ENCODE measurements at places on chromosomes 7 and 10. TPM values are rescaled to one million over a fixed set of nuclear protein-coding genes. Genes with fewer than 3 reads are reported as not detected.

DNA sequence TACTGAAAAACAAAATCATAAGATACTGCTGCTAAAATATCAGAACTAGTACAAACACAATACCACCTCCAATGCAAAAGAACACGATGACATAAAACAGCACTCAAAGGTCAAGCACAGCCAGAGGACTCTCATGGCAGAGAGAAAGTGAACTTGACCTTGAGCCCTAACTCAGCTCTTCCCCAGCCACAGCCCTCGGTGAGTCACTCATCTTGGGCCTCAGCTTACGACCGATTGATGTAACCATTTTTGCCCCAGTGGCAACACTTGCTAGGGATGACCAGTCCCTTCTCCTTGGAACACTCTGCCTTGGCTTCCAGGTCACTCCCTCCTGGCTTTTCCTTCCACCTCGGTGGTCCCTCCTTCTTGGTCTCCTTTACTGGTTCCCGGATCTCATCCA is 77.8 kb downstream of the JAZF1 start:
- H3K4me1 ChIP-seq: no peaks in the 10 kb centered on the region
- no peak overlapping the region for H3K4me3 ChIP-seq
- no peak overlapping the region for H3K27ac ChIP-seq
- no peaks in the 10 kb centered on the region for H3K27me3 ChIP-seq

- H3K4me3 ChIP-seq: peak overlapping the region; percentile 25
- H3K27me3 ChIP-seq: no peaks in the 10 kb centered on the region
- H3K36me3 ChIP-seq: no peaks in the 10 kb centered on the region
These were observed 33.4 kb upstream of the PLPP4 start for GRCh38 chr10:120423431-120424197.

CRPPA gene
- 0.15 TPM for polyA plus RNA-seq

- no peaks in the 10 kb centered on the region for H3K27me3 ChIP-seq
- peak overlapping the region; percentile 5 for H3K4me3 ChIP-seq
These were observed 135.9 kb upstream of the PODXL start for GRCh38 chr7:131692131-131692960.

RGS10 gene
- polyA plus RNA-seq: 44.6 TPM

DNA sequence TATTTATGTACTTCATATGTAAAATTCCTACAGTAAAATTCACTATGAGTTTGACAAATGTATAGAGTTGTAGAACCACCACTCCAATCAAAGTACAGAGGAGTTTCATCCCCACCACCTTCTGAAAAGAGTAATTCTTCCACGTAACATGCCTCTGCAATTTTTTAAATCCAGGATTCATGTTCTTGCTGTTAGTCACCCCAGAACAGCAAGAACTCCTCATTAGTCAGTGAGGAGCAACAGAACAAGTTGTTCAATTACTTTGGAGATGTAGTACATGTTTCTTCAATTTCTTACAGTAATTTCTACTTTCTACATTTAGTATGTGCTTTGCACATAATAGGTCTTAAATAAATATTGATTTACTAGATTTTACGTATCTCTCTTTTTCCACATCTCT is 248.1 kb downstream of the ABCA13 start:
- H3K4me3 ChIP-seq: no peak overlapping the region
- DNase-seq: no peak
- peaks cover 8% of the 10 kb centered on the region for H3K27me3 ChIP-seq
- no peaks in the 10 kb centered on the region for H3K36me3 ChIP-seq
- no peaks in the 10 kb centered on the region for H3K4me1 ChIP-seq

DNA sequence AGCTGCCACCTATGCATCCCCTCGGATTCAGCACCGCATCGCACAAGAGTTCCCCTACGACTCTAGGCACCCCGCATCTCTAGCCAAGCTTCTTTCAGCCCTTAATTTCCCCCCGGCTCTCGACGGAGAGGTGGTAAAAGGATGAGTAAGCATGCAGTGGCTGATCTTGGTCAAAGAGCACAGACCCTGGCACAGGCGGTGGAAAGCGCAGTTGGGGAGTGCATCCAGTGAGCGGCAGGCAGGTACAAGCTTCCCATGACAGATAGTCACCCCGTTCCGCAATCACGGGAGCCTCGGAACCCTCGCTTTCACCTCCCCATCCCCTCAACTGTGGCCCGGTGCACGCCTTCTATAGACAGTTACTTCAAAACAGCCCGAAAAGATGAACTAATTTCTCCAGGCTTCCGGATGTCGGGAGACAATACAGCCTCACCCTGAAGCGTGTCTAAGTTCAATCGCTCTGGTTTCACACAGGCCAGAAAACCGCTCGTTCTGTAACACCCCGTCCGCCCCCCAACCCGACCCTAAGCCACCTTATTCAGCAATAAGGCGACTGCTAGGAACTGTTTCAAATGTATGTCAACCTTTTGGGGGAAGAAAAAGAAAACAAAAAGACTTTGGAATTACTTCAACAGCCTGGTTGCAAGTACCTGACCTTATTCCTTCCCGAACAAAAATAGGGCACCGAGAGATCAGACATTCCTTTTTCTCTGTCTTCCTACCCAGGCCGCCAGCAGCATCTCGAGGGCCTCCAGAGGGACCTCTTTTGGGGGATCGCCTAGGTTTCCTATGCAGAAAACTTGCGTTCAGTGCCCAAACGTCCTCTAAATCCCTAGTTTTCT is 1.4 kb downstream of the RHEB start:
- no peaks in the 10 kb centered on the region for H3K27me3 ChIP-seq
- H3K4me1 ChIP-seq: peaks cover 19% of the 10 kb centered on the region
- H3K36me3 ChIP-seq: no peaks in the 10 kb centered on the region
- DNase-seq: peak; percentile 50
- peak overlapping the region; percentile 77 for H3K4me3 ChIP-seq

SPDYE5 gene
- not detected for polyA plus RNA-seq

TSPAN33 gene
- polyA plus RNA-seq: 7.2 TPM

BUD31 gene
- polyA plus RNA-seq: 124 TPM

- no peak overlapping the region for H3K27ac ChIP-seq
- H3K36me3 ChIP-seq: no peaks in the 10 kb centered on the region
- DNase-seq: no peak
These were observed 97.6 kb upstream of the NFE2L3 start for GRCh38 chr7:26054386-26054785.

NKX1-2 gene
- polyA plus RNA-seq: not detected

CDH23 gene
- polyA plus RNA-seq: 0.18 TPM

AGR2 gene
- not detected for polyA plus RNA-seq

DNA sequence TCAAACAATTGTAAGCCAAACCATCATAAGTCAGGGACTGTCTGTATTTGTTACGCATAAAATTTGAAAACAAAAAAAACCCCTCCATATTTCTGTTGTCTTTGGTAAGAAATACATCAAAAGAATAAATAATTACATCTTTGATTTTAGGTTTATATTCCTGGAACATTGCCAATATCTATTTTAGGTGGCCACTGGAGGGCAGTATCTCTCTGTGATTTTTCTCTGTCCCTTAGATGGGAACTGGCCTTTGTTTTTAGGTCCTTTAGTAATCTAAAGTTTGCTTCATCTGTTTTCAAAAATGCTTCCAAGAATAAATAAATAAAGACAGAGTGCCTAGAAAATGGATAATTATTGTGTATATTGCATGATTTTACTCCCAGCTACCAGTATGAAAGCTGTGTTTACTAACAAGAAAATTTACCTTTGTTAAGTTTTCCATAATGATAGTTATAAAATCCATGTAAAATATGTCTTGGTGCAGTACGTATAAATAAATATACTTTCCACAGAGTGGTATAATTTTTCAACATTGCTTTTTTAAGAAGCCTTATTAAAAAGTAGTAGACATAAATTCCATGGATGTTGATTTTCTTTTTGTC is 64.2 kb downstream of the PHYHIPL start:
- DNase-seq: peak; percentile 23
- H3K4me3 ChIP-seq: no peak overlapping the region
- H3K4me1 ChIP-seq: no peaks in the 10 kb centered on the region
- no peaks in the 10 kb centered on the region for H3K27me3 ChIP-seq
- H3K36me3 ChIP-seq: peaks cover 12% of the 10 kb centered on the region
- no peak overlapping the region for H3K27ac ChIP-seq

DNA sequence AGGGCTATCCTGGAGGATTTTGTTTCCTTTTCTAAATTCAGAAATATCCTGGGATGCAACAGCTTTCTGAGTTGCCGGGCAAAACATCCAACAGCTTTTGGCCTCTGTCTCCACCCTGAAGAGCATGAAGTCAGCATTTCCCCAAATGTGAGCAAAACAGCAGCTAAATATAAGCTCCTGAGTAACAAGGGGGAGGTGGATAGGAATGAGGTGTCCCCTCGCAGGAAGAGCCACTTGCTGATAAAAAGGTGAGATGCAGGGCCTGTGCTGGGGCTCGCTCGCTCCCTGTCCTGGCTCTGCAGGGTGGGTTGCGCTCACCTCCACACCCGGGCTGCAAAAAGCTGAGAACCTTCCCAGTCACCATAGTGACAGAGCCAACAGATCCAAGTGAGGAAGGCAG is 264.3 kb downstream of the ZEB1 start:
- H3K4me1 ChIP-seq: peaks cover 40% of the 10 kb centered on the region
- no peak overlapping the region for H3K4me3 ChIP-seq
- no peaks in the 10 kb centered on the region for H3K27me3 ChIP-seq
- no peaks in the 10 kb centered on the region for H3K36me3 ChIP-seq
- no peak overlapping the region for H3K27ac ChIP-seq

DNA sequence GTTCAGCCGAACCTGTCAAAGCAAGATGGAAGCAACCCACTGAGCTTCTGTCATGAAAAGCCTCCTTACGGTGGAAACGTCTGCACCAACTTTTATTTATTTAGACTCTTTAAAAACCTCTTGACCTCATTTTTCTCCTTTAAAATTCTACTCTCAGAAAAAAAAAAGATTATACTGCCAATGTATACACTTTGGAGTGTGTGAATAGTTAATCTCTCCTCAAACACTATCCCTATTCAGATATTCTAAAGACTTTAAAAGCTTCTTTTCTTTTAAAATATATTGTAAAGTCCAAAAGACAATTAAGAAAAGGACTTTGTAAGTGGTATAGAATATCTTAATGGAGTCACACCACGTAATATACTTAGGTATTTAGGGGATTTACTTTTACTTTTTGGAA is 335.2 kb upstream of the SEMA3D start:
- H3K4me1 ChIP-seq: no peaks in the 10 kb centered on the region
- no peaks in the 10 kb centered on the region for H3K36me3 ChIP-seq
- no peaks in the 10 kb centered on the region for H3K27me3 ChIP-seq
- no peak for DNase-seq
- H3K4me3 ChIP-seq: no peak overlapping the region
- no peak overlapping the region for H3K27ac ChIP-seq

- DNase-seq: no peak
- no peak overlapping the region for H3K27ac ChIP-seq
- no peak overlapping the region for H3K4me3 ChIP-seq
- H3K36me3 ChIP-seq: no peaks in the 10 kb centered on the region
- no peaks in the 10 kb centered on the region for H3K27me3 ChIP-seq
- no peaks in the 10 kb centered on the region for H3K4me1 ChIP-seq
These were observed 976.0 kb downstream of the DNAJB9 start for GRCh38 chr7:109545686-109546085.

NPFFR1 gene
- polyA plus RNA-seq: not detected

DNA sequence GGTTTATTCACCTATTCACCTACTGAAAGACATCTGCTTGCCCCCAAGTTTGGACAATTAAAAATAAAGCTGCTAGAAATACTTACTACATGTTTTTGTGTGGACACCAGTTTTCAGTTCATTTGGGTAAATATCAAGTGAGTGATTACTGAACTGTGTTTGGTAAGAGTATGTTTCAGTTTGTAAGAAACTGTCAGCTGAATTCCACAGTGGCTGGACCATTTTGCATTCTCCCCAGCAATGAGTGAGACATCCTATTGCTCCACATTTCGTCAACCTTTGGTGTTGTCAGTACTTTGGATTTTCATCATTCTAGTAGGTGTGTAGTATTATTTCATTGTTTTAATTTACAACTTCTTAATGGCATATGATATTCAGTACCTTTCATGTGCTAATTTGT is 17.4 kb upstream of the IKZF1 start:
- no peaks in the 10 kb centered on the region for H3K4me1 ChIP-seq
- no peak overlapping the region for H3K4me3 ChIP-seq
- DNase-seq: no peak
- H3K36me3 ChIP-seq: no peaks in the 10 kb centered on the region

SCART1 gene
- 3.4 TPM for polyA plus RNA-seq

LRGUK gene
- 1.5 TPM for polyA plus RNA-seq

GRCh38 chr10:43695730-43696129 is 47.0 kb upstream of the ZNF32 start:
- no peaks in the 10 kb centered on the region for H3K36me3 ChIP-seq
- no peak overlapping the region for H3K4me3 ChIP-seq
- H3K27me3 ChIP-seq: no peaks in the 10 kb centered on the region
- no peak for DNase-seq
- H3K4me1 ChIP-seq: no peaks in the 10 kb centered on the region
- H3K27ac ChIP-seq: no peak overlapping the region

GRCh38 chr7:25758559-25758958 is 393.4 kb upstream of the NFE2L3 start:
- H3K4me3 ChIP-seq: no peak overlapping the region
- H3K36me3 ChIP-seq: no peaks in the 10 kb centered on the region
- DNase-seq: no peak
- no peak overlapping the region for H3K27ac ChIP-seq

DNA sequence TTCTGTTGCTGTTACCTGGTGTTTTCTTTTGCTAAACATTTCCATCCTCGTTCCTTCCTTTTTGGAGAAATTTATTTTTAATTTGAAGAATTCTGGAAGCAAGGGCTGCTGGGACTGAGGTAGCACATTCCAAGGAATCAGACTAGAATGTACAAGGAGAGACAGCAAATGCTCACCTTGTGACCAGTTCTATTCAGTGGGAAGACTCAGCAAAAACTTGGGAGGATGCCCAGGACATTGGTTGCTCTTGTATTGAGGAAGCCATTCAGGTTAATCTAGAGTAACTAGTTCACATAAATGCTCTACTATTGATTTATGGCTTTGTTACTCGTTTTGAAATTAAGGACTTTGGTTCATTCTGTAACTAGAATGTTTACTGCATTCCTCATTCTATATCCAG is 11.3 kb downstream of the PLCE1 start:
- H3K36me3 ChIP-seq: no peaks in the 10 kb centered on the region
- no peaks in the 10 kb centered on the region for H3K4me1 ChIP-seq
- no peaks in the 10 kb centered on the region for H3K27me3 ChIP-seq
- no peak overlapping the region for H3K4me3 ChIP-seq

DNA sequence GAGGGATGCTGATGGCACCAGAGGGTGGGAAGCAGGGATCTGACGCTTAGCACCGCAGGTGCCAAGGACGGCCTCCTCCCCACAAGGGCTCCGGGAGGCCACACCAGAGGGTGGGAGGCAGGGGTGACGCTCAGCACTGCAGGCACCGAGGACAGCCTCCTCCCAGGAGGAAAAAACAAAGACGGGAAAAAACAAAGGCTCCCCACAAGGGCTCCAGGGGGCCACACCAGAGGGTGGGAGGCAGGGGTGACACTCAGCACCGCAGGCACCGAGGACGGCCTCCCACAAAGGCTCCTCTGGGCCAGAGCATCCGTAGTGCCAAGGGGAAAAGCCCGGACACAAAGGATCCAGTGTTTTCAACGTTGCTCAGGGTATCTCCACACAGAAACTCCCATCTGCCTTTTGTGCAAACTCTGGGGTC is 25.6 kb downstream of the DIP2C start:
- no peak overlapping the region for H3K4me3 ChIP-seq
- no peaks in the 10 kb centered on the region for H3K27me3 ChIP-seq
- peaks cover 4% of the 10 kb centered on the region for H3K4me1 ChIP-seq
- no peak overlapping the region for H3K27ac ChIP-seq

SUN3 gene
- polyA plus RNA-seq: 0.12 TPM

GRCh38 chr10:60703266-60704041 is 74.8 kb upstream of the CDK1 start:
- H3K36me3 ChIP-seq: no peaks in the 10 kb centered on the region
- no peaks in the 10 kb centered on the region for H3K27me3 ChIP-seq
- no peak for DNase-seq
- H3K4me1 ChIP-seq: no peaks in the 10 kb centered on the region
- H3K4me3 ChIP-seq: no peak overlapping the region

- no peaks in the 10 kb centered on the region for H3K27me3 ChIP-seq
- H3K36me3 ChIP-seq: no peaks in the 10 kb centered on the region
- H3K4me1 ChIP-seq: peaks cover 6% of the 10 kb centered on the region
- H3K27ac ChIP-seq: no peak overlapping the region
- no peak for DNase-seq
These were observed 691.9 kb downstream of the INHBA start for GRCh38 chr7:41010967-41011366.
